ENCODE measurements at places on chromosomes 6 and 20.

DNA sequence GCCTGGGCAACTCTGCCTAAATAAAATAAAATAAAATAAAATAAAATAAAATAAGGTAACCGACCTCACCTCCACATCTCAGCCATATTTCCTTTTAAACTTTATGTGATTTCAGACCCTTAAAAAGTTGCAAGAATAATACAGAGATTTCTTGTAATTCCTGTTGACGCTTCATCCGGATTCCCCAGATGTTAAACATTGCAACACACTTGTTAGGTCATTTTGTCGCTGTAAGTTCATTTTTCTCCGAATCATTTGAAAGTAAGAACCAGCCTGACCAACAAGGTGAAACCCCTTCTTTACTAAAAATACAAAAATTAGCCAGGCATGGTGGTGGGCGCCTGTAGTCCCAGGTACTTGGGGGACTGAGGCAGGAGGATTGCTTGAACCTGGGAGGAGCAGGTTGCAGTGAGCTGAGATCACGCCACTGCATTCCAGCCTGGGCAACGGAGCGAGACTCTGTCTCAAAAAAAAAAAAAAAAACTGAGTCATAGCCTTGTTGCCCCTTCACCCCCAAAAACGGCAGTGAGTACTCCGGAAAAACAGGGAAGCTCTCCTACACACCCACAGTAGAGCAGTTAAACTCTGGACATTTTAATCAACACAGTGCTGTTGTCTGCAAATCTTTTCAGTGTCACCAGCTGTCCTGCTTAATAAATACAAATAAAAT is 5.9 kb downstream of the PYGB start:
- no peak for DNase-seq

DNA sequence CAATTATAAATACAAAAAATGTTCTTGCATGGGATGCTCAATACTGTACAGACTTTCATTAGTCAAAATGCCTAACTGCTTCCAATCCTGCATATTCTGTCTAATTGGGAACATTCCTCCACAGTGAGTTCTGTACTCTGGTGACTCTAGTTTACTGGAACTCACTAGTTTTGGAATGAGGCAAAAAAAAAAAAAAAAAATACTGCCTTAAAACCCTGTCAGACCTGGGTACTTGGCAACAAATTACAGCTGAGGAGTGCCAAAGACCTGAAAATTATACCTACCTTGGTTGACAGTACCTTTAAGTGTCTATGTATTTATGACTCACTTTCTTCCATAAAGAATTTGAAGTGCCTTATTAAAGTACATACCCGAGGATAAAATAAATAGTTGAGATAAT is 276.7 kb downstream of the FARS2 start:
- DNase-seq: no peak

DNA sequence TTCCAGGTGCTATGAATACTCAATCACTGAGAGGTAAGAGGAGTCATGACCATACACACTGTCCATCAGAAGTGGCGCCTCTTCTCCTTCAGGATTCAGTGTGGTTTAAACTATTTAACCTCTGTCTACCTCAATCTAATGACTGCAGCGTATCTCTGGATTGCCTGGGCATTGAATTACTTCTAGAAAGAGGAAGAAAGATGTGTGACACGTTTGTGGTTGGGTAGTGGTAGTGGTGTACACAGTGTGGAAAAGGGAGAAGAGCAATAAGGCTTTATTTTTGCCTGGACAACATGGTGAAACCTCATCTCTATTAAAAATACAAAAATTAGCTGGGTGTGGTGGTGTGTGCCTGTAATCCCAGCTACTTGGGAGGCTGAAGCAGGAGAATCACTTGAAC is 38.0 kb upstream of the ECHDC1 start:
- no peak for DNase-seq

DNA sequence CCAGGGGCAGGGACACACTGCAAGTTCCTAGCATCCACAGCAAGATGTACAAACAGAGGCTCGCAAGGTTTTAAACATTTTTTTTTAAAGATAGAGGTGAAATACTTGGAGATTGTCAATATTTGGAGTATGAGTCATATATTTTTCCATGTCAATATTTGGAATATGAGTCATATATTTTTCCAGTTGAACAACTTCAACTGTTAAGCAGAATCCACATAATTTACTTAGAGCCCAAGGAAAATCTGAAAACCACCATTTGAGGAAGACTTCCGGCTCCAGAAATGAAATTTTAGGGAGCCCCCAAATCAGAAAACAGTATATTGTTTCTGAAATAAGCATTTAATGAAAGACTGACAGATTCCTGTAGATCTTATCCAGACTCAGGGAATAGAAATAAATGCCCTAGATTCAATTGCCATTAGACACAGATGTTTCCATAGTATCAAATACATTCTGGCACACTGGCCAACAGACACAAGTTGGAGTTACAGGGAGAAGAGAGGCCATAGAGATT is 51.6 kb upstream of the FAM184A start:
- DNase-seq: no peak

GRCh38 chr6:34528996-34529664 is 27.0 kb downstream of the SPDEF start:
- no peak for DNase-seq

- no peak for DNase-seq
Observed at GRCh38 chr6:110307368-110307767, 50.8 kb downstream of the METTL24 start.

DNA sequence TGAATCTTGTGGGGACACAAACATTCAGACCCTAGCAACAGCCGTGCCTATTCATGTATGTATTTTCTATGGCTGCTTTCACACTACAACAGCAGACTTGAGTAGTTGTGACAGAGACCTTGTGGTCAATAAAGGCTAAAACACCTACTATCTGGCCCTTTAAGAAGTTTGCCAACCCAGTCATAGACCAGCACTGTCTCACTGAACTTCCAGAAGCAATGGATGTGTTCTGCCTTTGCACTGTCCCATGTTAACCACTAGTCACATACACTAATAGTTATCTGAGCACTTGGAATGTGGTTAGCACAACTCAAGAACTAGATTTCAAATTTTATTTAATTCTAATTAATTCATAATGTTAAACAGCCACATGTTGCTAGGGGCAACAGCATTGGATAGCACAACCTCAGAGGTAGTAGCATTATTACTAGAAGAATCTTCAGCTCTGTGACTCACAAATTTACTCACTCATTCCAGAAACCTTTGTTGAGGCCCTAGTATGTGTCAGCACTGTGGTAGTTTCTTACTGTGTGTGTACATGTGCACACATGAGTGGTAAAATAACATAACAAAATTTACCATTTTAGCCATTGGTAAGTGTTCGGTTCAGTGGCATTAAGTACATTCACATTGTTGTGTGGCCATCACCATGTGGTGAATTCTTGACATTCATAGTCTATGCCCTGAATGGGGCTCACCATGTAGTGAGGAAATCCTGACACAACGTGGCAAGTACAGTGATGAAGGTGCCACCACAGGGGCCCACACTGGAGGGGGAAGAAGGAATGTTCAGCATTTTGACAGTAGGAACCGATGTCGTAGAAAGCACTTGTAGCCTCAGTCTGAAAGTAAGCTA is 107.3 kb downstream of the CEP57L1 start:
- no peak for DNase-seq

DNA sequence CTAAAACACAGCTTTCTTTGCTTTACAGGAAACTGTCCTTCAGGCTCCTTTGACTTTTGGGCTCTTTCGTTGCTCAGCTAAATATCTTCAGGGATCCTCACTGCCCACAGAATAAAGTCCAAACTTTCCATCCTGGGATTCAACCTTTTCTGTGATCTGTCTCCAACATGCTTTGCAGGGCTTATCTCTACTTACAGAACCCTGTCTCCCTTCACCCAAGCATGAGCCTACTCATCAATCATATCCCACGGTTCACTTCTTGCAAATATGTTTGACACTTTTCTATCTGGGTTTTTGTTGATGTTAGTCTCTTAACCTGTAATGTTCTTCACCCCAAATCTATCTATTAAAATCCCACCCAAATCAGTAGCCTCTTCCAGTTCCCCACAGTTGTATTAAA is 327.3 kb upstream of the RNF24 start:
- DNase-seq: no peak

- DNase-seq: no peak
Observed at GRCh38 chr6:150354754-150355571, 13.8 kb upstream of the IYD start.

- no peak for DNase-seq
Observed at GRCh38 chr20:60131375-60131774, 173.2 kb downstream of the CDH26 start.

DNA sequence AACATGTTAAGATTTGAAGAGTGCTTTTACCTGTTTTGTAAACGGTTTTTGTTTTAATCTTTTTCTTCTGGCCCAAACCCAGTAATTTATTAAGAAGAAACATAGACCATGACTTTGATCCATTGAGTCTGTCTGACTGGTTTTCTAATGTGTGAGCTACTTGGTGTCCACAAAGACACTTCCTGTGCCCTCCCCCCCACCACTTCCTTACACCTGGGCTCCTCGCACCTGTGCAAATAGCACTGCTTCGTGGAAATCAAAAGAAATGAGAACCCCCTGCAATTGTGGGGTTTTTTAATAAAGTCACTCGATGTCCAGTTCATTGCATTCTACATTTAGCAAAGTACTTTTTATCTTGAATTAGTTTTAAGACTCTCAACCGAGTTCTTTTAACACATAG is 65.5 kb downstream of the SMOC2 start:
- no peak for DNase-seq

GRCh38 chr6:133544419-133544818 is 303.3 kb downstream of the EYA4 start:
- DNase-seq: no peak

DNA sequence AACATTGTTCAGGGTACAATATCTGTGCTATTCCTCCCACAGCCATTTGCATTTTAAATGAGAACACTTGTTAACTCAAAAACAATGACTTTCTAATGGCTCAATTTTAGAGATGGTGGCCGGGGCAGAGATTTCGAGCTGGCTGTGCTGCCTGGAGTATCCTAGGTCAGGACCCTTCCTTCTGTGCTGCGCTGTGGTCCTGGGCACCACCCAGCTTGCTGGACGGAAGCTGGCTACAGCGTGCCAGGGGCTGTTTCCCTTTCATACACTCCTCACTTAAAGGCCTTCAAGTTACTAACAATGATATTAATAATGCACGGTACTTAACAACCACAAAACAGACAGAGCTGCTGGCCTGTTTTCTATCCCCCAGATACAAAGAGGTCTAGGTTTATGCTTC is 194.4 kb upstream of the CST7 start:
- DNase-seq: no peak

- DNase-seq: no peak
Observed at GRCh38 chr20:11569163-11569562, 348.5 kb upstream of the BTBD3 start.

GRCh38 chr6:17004269-17004668 is 97.6 kb upstream of the STMND1 start:
- no peak for DNase-seq

DNA sequence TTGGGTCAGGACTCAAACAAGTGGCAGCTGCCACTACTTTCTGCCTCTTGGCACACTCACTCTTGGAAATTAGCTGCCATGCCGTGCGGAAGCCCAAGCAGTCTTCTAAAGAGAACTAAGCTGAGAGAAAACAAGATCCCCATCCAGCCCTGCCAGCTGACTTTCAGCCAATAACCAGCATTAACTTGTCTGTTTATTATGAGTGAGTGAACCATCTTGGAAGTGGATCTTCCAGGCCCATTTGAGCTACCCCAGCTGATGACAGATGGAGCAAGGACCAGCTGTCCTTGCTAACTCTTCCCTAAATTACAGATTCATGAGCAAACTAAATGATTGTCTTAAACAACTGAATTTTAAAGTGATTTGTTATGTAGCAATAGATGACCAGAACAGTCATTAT is 73.9 kb upstream of the RBM24 start:
- DNase-seq: no peak

GRCh38 chr20:34526466-34526865 is 10.2 kb downstream of the DYNLRB1 start:
- no peak for DNase-seq

DNA sequence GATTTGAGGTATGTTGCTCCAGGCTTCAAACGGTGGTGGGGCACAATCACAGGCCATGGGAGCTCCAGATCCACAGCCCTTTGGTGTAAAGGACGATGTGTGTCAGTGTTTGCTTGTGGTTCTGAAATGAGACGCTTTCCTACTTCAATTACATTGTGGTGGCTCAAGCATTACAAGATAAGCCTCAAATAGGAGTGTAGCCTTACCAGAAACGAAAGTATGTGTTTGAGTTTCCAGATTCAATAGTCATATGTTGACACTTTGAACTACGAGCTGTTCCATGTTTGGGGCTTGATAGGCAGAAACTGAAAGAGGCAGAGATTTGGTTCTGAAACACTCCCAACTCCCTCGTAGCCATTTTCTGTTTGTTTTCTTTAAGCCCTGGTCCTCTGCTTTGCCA is 187.1 kb downstream of the MYLK4 start:
- peak; percentile 9 for DNase-seq

- DNase-seq: no peak
Observed at GRCh38 chr6:34150766-34151165, 4.9 kb upstream of the GRM4 start.

GRCh38 chr6:79450984-79451383 is 86.2 kb downstream of the LCA5 start:
- DNase-seq: no peak

DNA sequence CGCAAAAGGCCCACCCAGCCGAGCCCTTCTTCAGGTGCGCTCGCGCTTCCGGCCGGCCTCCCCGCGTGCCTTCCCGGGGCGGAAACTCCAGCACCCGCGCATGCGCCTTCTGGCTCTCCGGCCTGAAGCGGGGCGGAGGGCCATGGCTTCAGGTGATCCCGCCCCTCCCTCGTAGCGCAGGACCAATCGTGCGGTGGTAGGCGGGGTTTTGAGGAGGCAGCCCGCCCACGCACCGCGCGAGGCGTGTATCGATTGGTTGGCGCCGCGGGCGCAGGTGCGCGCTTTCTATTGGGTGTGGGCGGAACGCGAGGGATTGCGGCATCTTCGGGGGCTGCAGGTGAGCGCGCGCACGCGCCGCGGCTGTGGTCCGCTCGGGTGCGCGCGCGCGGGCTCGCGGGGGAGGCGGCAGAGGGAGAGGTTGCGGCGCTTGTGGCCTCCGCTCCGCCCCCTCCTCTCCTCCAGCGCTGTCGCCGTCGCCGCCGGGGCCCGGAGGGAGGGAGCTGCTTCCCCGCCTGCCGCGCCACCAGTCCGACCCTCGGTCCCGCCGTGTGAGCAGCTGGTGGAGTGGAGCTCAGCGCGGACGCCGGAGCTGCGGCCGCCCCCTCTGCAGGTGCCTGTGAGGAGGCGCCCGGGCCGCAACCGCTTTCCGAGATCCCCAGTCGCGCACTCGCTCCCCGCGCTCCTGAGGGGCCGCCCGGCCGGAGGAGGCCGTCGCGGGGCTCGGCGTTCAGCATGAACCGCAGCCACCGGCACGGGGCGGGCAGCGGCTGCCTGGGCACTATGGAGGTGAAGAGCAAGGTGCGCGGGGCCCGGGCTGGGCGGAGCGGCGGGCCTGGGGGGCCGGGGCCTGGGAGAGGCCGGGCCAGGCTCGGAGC is at the start of gene PARD6B:
TSS of gene PARD6B (plus strand) at position 526 of the 875 bp plus-strand sequence. CDS start at position 733, 207 bp downstream.
- peak; percentile 99 for DNase-seq

DNA sequence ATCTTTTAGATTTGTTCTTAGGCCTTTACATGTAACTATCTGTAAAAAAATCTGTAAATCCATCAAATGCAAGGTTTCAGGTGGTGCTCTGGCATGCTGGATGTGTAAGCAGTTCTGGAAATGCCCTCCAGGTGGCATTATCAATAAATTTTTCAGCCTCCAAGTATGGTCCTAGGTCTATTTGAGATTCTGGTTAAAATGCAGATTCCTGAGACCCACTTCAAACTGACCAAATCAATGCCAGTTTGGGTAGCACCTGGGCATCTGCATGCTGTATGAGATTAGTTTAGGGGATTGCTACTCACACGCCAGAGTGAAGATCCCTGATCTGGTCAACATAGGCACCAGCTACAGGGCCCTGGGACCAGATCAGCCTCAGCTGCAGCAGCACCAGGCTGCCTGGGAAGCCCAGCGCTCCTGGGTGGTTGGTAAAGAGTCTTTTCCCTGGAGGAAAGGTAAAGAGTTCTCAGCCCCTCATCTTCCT is 507.3 kb upstream of the CITED2 start:
- no peak for DNase-seq

Measured in stimulated activated naive CD4-positive, alpha-beta T cell treated with Interleukin-2 at 50 U/mL for 16 hours (primary cell).